ENCODE measurements at places on chromosomes 2 and 18.
A peak's percentile ranks its signal among the peaks of the same experiment; 100 is the strongest.

- no peak for DNase-seq
Measured at GRCh38 chr2:109438773-109439389, 174.9 kb downstream of the SEPTIN10 start.

DNA sequence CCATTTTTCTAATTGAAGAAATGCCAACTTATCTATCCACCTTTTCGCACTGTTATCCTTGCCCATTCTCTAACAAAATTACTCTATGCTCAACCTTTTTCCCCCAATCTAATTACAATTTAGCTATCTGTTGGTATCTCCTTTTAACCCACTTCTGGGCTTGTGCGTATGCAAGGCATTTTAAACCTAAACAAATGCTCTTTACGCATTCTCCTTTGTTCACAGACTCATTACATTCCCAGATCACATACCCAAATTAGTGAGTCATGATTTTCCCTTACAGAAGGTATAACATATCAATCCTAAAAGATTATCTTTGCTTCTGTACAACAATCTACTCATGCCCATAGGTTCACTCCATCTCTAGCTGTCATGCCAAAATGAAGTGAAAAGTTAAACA is 71.7 kb upstream of the LYPD1 start:
- DNase-seq, result no peak

- no peak for DNase-seq
Measured at GRCh38 chr18:35564795-35565453, 16.6 kb upstream of the GALNT1 start.

DNA sequence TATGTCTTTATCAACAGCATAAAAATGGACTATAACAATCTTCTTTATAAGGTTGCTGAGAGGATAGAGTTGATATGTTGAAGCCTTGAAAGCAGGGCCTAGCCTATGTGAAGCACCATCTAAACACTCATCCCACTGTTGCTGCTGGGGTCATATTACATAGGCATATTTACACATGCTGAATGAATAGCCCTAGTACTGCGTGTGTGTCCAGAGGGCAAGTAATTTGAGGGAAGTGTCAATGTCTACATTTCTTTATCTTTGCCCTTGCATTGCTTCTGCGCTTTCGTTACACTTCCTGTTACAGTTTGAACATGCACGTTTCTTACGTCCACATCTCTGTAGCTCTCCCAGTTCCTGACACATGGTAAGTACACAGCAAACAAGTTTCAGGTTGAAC is 280.3 kb upstream of the ATP5MC3 start:
- no peak for DNase-seq

- DNase-seq, result no peak
Measured at GRCh38 chr2:73264332-73264606, 20.0 kb downstream of the FBXO41 start.

DNA sequence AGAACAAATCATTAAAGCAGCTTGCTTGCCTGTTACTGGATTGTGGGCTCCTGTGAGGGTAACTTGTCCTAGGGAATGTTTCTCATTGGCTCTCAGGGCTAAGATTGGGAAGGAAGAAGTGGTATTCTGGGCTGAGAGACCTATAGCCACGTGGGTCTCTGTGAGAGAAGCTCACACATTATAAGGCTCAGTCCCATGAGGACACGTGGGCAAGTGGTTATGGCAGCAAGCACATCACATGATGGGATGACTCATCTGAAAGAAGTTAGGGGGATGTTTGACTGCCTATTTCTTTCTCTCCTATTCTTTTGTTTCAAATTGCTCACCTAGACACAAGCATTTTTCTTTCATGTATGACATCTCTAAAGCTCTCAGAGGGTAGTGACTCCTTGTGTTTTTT is 418.0 kb upstream of the ST6GAL2 start:
- DNase-seq, result no peak

DNA sequence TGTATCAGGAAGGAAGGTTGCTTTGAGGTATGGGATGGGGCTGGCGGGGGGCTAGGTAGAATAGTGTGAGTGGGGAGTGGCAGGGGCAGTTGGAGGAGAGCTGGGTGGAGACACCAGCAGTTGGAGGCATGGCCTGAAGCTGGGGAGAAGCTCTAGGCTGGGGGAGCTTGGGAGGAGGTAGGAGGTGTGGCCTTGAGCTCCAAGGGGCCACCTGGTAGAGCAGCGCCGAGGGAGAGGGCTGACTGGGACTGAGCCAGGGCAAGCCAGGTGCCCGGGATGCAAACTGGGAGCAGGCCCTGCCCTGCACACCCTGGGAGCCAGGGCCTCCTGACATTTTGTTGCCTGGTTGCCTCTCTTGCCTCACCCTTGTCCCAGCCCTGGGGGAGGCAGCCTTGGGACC is 33.1 kb upstream of the PDIA6 start:
- no peak for DNase-seq

DNA sequence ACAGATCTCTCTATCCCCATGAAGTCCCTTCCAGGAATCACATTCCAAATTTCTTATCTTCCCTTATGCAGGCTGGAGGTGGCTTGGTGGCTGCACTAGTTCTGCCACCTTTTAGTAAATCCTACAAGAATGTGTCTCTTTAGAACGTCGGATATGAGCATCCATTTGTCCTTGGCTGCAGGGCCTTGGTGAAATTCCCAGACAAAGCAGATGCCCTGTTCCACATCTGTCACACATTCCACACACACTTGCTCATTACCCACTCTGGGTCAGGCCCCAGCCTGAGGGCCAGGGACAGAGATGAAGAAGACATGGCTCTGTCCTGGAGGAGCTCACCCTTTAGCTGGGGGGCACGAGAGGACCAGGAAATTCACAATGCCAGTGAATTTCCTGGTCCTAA is 31.2 kb upstream of the GPR17 start:
- DNase-seq, result no peak

- DNase-seq, result no peak
Measured at GRCh38 chr2:230714136-230714480, 1.5 kb downstream of the CAB39 start.

GRCh38 chr2:88815282-88815681 is 123.8 kb downstream of the RPIA start:
- DNase-seq, result no peak

GRCh38 chr18:52624702-52625101 is 284.7 kb downstream of the DCC start:
- no peak for DNase-seq

GRCh38 chr2:119435953-119436297 is 4.3 kb downstream of the TMEM37 start:
- DNase-seq, result no peak

DNA sequence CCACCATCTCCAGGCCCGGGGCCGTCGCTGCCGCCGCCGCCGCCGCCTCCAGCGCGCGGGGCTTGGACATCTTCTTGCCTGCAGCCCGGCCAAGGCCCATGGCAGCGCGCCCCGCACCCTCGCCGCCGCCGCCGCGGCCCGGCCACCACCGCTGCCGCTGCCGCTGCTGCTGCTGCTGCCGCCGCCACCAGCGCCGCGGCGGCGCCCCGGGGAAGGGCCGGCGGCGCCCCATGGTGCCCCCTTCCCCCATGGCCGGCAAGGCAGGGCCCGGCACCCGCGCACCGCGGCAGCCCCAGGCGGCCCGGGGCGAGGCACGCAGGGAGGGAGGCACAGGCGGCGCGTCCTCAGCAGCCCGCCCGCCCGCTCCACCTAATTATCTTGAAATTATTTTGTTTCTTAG is 3057.4 kb downstream of the RPIA start:
- DNase-seq, result no peak

DNA sequence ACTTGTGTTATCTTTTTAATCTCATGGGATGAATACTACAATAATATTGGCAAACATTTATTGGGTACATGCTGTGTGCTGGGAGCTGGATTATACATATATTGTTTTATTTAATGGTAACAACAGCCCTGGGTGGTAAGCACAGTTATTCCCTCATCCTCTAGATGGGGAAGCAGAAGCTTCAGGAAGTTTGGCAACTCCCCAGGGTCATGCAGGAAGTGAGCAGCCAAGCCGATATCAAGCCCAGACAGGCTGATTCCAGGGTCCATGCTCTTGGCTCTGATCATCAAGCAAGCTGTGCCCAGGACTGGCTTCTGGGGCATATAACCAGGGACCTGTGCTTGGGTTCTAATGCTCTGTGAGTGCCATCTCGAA is 155.8 kb downstream of the ZNF516 start:
- no peak for DNase-seq

DNA sequence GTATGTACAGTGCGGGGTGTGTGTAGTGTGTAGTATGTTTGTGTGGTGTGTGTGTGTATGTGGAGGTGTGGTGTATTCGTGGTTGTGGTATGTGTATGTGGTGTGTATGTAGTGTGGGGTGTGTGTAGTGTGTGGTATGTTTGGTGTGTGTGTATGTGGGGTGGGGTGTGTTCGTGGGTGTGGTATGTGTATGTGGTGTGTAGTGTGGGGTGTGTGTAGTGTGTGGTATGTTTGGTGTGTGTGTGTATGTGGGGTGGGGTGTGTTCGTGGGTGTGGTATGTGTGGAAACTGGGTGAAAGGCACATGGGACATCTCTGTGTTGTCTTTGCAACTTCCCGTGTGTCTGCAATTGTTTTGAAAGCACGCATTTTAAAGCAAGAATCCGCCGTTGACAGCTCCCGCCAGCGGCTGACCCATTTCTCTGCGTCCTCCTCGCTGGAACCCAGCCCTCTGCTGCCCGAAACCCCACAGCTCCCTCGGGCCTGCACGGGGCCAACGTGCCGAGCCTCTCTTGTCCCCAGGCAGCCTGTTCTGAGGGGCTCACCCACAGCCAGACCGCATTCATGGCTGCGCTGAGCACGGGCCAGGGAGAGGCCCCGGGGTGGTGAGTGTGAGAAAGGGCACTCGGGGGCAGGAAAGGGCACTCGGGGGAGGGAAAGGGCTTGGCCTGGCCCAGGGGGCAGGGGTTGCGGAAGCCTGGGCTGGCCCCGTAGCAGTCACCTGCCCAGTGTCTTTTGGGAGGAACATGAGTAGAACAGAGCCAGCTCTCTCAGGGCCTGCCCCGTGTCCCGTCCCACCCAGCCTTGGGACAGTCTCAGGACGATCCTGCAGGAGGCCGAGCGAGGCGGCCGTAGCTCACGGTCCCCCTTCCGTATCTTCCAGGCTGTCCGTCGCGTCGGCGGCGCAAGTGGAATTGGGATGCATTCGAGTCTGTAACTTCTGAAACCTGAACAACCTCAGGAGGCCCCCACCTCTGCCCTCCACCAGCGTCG is 61.4 kb downstream of the TWIST2 start:
- DNase-seq, result no peak

- DNase-seq, result no peak
Measured at GRCh38 chr2:239462671-239463506, 62.1 kb upstream of the HDAC4 start.

DNA sequence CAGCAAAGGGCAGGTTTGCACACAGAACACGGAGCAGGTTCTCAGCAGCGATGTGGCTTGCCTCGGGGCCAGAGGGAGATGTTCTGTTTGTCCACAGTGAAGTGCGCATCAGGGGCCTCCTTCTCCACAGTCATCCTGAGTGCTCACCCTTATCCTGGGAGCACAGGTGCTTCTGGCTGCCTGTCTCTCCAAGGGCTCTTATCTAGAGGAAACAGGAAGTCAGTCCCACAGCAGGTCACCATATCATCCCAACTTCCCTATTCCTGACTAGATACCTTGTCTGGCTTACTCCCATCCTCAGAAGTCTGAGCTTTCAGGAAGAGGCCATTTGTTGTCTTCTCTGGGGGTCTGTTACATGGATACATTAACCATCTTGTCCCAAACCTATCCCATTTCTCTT is at the start of gene CD207:
Gene CD207 (minus strand): TSS at position 174 of the 400 bp plus-strand sequence. CDS start 40 bp downstream, at position 134.
- DNase-seq, result no peak

DNA sequence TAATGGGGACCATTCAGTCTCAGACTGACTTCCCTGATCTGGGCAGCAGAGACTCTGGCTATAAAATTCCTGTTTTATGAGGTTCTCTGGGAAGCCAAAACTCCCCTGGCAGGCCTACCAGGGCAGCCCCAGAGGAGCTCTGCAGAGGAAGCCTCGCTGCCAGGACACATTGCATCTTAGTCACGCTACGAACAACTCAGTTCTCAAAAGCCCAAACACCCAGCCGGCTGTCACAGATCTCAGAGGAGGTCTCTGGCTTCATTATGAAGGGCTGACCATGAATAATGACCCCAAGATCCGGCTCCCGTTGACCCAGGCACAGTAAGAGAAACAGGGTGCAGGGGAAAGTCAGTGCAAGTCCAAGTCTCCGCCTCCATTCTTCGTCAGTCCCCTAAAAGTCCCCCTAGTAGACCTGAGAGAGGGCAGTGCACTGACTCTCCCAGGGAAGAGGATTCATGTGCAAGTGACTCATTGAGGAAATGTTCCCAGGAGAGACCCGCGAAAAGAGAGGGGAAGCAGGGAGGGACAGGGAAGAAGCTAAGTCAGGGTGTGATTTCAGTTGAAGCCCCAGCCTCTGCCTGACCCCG is 212.3 kb downstream of the CYP26B1 start:
- peak; percentile 36 for DNase-seq

GRCh38 chr2:71620851-71621251 is 167.5 kb downstream of the DYSF start:
- no peak for DNase-seq

GRCh38 chr2:158970241-158970751 is 1.9 kb downstream of the TANC1 start:
- DNase-seq, result no peak

- no peak for DNase-seq
Measured at GRCh38 chr2:165586019-165586418, 116.5 kb downstream of the CSRNP3 start.

DNA sequence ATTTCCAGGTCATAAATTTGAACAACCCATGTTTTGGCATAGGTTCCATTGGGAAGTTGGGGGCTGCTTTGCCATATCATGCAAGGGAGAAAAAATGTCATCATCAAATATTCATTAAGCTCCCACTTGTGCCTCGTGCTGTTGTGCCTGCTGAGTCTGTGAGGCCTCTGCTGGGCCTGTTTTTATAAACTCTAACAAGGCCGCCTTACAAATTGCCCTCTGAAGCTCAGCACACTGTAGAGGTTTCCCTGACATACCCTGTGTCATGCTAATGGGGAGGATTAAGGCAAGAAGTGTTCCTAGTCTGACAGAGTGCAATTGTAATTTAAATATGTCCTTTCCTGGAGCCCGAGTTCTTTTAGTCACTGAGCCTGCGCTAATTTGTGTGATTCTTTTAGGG is 17.6 kb downstream of the OSBPL6 start:
- no peak for DNase-seq

- DNase-seq, result no peak
Measured at GRCh38 chr18:62842898-62843297, 127.6 kb downstream of the PHLPP1 start.

DNA sequence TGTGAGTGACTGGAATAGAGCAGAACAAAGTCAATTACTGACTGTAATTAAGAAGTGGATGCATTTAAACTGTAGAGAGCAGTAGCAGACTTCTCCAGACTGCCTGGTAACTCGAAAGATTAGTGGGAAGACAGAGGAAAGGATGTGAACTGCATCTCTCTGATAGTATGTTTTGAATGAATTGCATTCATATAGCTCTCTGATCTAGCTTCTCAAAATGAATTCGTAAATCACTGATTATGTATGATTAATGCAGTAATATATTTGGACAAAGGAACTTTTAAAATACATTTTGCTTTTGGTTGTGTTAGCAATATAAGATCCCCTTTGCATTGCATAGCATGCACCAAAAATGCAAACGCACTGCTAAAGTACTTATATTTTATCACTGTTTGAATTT is 304.0 kb downstream of the ARHGAP15 start:
- DNase-seq, result no peak

DNA sequence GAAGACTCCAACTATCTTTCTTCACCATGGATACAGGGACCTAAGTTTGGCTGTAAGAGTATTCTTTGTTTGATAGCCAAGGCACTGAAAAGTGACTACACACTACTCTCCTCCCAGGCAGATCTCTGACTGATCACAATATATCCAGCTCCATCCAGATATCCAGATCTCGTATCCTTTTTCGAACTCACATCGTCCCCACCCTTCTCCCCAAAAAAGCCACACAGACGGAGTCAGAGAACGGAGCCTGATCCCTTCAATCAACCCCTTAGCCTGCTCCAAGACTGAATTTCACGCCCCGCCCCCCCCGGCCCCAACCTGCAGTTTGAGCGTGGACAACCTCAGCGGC is 533 bp downstream of the DHX57 start:
- DNase-seq, result no peak
